ENCODE measurements at places on chromosomes 16 and 17. TPM values are rescaled to one million over a fixed set of nuclear protein-coding genes. Genes with fewer than 3 reads are reported as not detected.

- no peak for DNase-seq
Observed at GRCh38 chr16:24993722-24994686, 21.2 kb downstream of the ARHGAP17 start.

- no peak for DNase-seq
Observed at GRCh38 chr16:56262148-56262547, 70.9 kb downstream of the GNAO1 start.

GRCh38 chr16:19210968-19211367 is 42.9 kb downstream of the SYT17 start:
- no peak for DNase-seq

- no peak for DNase-seq
Observed at GRCh38 chr17:57553991-57554825, 190.9 kb downstream of the CCDC182 start.

- DNase-seq, result no peak
Observed at GRCh38 chr16:53666786-53667415, 36.8 kb downstream of the RPGRIP1L start.

- DNase-seq, result no peak
Observed at GRCh38 chr17:49583889-49584288, 8.2 kb downstream of the NXPH3 start.

DNA sequence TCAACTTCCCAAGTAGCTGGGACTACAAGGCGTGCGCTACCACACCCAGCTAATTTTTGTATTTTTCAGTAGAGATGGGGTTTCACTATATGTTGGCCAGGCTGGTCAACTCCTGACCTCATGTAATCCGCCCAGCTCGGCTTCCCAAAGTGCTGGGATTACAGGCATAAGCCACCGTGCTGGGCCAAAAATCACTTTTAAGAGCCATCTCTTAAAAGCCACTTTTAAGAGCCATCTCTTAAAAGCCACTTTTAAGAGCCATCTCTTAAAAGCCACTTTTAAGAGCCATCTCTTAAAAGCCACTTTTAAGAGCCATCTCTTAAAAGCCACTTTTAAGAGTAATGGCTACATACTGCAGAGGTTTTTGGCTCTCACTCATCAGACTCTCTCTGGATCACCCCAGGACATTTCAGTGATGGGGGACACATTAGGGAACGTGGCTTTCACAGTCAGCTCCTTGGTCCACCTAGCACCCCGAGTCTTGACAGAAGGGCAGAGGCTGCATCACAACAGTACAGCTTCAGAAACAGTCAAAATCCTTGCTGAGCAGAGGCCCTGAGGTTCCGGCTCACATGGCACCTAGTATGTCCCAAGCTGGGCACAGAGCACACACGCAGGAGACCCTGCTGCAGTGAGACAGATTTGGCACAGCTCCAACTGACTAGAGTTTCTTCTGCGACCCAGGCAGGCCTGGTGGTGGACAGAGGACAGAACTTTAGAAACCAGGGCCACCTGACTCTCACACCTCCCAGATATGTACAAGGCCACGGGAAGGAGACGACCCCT is 23.6 kb downstream of the RANBP10 start:
- DNase-seq, result no peak

DNA sequence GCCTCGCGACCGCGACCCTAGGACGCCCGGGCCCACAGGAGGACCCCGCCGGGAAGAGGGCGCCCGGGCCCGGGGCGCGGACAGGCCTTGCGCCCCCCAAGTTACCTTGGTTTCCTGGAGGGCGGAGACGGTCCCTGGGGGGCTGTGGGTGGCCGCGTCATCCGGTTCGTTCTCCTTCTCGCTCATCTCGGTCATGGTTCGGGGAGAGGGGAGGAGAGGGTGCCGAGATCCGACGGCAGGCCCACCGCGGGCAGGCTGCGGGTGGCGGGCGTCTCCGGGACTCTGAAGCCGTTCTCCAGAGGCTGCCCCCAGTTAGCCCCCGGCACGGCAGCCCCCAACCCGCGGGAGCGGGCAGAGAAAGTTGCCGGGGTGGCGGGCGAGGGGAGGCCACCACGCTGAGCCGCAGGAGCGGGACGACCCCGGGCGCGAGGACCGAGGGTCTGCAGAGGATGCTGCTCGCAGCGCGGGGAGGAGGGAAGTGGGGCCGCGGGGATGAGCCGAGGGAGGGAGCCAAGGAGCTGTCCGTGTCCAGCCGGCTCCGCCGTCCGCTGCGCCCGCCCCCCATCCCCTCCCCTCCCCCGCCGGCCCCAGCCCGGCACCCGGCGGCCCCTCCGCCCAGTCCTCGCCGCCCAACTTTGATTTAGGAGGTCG is at the start of gene STAC2:
TSS of gene STAC2 (minus strand) at position 638 of the 651 bp plus-strand sequence. CDS start at position 195, 443 bp downstream.
- DNase-seq, result peak; percentile 82

- peak; percentile 61 for DNase-seq
Observed at GRCh38 chr16:81531419-81531821, 86.8 kb downstream of the CMIP start.

GRCh38 chr17:75601057-75601987 is 13.7 kb downstream of the MYO15B start:
- DNase-seq, result no peak

The TMEM107 gene
- 8.9 TPM for total RNA-seq

The CDR2 gene
- 37.9 TPM for total RNA-seq

The SMIM36 gene
- not detected for total RNA-seq

The FADS6 gene
- not detected for total RNA-seq
